ENCODE measurements at places on chromosomes 5 and 9. TPM values are rescaled to one million over a fixed set of nuclear protein-coding genes. Genes with fewer than 3 reads are reported as not detected.

The HTR4 gene
- 0.11 TPM for polyA plus RNA-seq

The PRELID2 gene
- polyA plus RNA-seq: 9.2 TPM

The SELENOP gene
- polyA plus RNA-seq: 468 TPM

The DAB2 gene
- polyA plus RNA-seq: 189 TPM

The ZNF608 gene
- 70.2 TPM for polyA plus RNA-seq

The PTPN3 gene
- polyA plus RNA-seq: 59.7 TPM

The SPATA31E1 gene
- polyA plus RNA-seq: not detected

The FRMD3 gene
- polyA plus RNA-seq: 21.8 TPM

DNA sequence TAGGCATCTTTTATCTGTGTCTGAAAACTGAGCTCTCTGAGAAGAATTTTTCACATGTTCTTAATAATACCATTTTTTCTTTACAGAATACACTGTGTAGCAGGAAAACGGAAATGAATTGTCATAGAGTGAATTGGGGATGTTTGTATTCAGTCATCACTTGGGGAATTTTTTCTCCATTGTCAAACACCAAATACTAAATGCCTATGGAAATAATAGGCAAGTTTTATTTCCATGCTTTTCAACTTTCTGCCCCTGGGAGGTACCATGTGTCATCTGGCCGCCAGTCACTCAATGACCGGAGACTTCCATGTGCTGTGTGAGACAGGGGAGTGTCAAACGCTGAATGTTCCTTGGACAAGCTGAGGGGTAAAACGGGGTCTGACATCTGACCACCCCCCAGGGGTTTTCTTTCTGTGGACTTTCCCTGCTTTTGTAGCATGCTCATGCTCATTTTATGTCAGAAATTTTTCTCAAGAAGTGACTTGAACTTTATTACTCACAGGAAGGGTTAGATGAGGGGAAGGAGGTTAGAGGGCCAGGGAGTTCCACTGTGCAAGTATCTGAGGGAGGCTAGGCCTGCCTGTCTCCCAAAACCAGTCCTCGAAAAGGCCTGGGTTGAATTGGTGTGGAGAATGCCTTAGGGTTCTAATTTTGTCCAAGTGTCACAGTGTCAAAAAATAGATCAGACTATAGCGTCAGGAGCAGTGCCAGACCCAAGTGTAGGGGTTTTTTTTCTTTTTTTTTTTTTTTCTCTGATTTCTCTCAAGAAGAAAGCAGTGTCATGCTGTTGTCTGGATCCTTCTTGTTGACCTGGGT lies 438.6 kb downstream of the AGTPBP1 start:
- no peak for DNase-seq

GRCh38 chr5:129639331-129639730 lies 108.6 kb upstream of the MINAR2 start:
- DNase-seq: no peak

DNA sequence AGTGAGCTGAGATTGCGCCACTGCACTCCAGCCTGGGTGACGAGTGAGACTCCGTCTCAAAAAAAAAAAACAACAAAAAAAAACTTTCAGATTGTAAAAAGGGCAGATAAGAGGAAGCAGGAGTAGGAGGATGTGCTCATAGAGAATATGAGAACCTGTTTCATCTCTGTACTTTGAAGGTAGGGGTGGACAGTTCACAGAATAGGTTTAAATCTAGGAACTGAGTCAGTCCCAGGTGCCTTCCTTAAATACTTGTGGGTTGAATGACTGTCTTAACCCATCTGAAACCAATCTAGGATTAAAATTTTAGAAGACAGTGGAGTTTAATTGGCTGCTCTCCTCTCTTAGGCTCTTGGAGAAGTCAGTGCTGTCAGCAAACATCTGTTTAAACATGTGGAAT lies 12.4 kb downstream of the POLK start:
- DNase-seq: no peak

GRCh38 chr9:129173296-129174101 lies 4.6 kb downstream of the IER5L start:
- DNase-seq: no peak

DNA sequence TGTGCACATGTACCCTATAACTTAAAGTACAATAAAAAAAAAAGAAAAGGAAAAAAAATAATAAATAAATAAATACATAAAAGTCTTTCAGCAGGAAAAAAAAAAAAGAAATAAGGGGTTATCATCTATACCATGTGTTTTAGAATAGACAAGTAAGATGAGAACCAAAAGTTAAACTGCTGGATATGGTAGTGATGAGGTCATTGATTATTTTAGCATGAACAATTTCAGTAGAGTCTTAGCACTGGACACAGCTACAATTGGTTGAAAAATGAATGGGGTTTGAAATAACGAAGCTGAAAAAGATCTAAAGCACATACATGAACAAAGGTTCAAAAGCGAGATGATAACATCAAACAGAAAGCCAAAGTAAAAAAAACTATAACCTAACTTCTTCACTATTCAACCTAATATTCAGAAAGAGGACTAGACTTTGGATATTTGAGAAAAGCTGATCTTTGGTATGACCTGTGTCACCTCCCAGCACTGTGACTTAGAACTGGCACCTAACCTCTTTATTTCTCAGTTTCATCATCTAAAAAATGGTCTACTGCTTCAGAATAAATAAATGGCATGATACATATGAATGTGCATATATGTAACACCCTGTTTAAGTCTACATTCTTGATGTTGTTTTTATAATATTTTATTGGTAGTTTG lies 133.3 kb downstream of the RAB3C start:
- DNase-seq: no peak

DNA sequence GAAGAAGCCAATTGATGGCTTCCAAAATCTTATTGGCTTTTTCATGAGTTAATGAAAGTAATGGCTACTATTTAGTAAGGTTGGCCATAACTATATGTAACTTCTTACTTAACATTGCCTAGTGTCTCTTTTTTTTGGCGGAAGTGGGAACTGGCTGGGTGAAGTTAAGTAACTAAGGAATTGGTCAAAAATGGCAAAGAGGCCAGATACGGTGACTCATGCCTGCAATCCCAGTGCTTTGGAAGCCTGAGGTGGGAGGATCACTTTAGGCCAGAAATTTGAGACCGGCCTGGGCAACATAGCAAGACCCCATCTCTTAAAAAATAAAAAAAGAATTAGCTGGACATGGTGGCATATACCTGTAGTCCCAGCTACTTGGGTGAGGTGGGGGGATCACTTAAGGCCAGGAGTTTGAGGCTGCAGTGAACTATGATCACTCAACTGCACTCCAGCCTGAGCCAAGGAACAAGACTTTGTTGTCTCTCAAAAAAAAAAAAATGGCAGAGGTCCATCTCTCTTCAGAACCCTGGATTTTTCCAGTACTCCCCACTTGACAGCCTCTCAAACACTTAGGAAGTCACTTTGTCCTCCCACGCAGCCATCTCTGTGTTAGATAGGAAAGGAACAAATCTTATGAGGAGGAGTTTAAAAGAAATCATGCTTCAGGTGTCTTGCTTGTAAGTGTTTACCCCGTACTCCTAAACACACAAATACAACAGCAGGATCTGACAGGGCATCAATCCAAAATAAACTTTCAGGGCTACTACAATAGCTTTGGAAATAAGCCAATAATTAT lies 75.7 kb downstream of the TEK start:
- no peak for DNase-seq

DNA sequence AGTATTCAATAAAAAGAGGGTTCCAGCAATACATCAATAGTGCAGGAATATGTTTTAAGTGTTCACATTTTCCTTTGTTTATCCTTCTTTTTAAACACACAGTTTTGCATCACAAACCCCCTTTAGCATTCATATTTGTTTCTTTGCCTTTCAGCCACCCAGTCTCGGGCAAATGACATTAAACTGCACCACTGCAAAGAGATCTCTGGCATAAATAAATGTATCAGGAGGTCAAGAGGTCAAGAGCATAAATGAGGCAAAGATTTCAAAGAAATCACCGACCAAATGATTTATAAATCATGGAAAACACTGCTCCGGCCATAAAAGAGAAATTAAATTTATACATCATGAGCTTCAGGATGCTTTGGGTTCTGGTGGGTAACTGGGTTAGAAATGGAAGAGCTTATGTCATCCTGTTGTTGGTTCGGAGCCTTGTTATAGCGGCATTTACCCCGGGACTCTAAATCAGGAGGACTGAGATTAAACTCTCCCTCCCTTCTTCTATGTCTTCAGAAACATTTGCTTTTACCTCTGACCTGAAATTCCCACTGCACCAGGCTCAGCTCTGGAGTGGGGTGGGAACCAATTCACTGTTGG lies 449.6 kb upstream of the CLINT1 start:
- DNase-seq: no peak

DNA sequence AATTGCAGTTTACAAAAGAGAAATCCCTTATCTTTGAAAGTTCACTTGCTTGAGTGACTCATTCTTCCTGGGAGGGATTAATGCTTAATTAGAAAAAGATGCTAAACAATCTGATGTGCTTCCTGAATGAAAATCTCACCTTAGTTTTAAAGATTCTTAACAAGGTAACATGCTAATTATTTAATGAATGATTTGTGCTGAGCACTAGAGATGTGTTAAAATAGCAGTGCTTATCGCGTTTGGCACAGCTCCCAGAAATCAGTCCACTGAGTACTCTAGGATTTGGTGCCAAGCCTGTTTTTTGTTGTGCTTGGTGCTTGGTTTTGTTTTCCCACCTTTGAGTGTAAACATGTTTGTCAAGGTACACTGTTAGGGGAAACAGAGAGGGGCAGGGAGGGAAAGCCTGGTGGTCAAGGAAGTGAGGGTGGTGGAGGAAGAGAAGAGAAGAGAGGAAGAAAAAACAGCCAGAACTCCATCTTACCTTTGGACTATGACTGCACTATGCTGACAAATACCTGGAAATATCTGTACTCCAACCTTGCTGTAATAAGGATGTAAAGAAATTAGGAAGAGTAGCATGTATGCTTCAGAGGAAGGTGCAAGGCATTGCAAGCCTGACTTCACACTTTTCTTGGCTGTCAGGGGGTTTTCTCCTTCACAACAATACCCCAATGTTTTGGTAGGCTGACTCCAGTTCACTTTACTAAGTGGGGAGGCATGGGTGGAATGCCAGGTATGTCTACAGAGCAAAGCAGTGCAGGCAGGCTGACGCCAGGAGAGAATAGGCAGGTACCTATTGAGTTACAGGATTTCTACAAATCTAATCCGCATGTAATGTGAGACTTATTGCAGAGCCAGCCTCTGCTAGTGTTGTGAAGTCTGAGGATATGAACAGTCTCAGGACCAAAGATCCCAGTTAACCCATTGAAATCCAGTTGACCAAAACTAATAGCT lies 157.2 kb upstream of the ISL1 start:
- peak; percentile 4 for DNase-seq

GRCh38 chr5:125550274-125550673 lies 803.8 kb upstream of the ZNF608 start:
- DNase-seq: peak; percentile 46

- DNase-seq: no peak
Observed at GRCh38 chr9:130728721-130729120, 35.1 kb downstream of the EXOSC2 start.

- no peak for DNase-seq
Observed at GRCh38 chr9:93825348-93826115, 129.6 kb downstream of the BARX1 start.

- no peak for DNase-seq
Observed at GRCh38 chr5:153718713-153719112, 228.2 kb downstream of the GRIA1 start.

GRCh38 chr9:93681269-93682154 lies 105.1 kb downstream of the PHF2 start:
- no peak for DNase-seq

GRCh38 chr9:124456341-124457078 lies 6.3 kb downstream of the ADGRD2 start:
- no peak for DNase-seq

DNA sequence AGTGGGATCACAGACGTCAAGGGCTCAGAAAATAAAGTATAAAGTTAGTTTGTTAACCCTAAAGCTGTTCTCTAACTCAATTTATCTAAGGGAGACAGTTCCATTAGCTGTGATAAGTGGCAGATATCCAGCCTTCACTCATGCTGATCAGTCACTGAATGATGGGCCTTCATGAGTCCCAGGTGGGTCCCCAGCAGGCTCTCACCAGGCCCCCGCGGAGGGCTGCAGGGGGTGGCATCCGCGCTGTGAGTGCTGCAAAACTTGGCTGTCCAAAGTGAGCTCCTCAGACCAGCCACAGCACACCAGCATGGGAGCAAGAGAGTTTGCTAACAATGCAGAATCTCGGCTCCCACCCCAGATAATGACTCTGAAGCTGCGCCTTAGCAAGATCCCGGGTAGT lies 187.2 kb downstream of the GNA14 start:
- DNase-seq: no peak

- DNase-seq: no peak
Observed at GRCh38 chr5:146401021-146401420, 46.1 kb upstream of the TCERG1 start.

GRCh38 chr9:80649001-80649420 lies 1040.3 kb downstream of the TLE1 start:
- DNase-seq: no peak

GRCh38 chr5:111133436-111133751 lies 41.2 kb downstream of the WDR36 start:
- DNase-seq: no peak

Measured in renal cortex interstitium (tissue), 15 donors.